Activated CD4-positive, alpha-beta T cell treated with anti-CD3 and anti-CD28 coated beads, Interleukin-2, amount 10 ng/mL, durations not matched to agents 7 days and 5 days (primary cell): ENCODE measurements at places on chromosomes 5 and 9. TPM values are rescaled to one million over a fixed set of nuclear protein-coding genes. Genes with fewer than 3 reads are reported as not detected.

Gene ASPN
- not detected for total RNA-seq

Gene CDHR2
- total RNA-seq = 2.4 TPM

Gene PCDHGA7
- total RNA-seq = not detected

Gene RNF183
- not detected for total RNA-seq

DNA sequence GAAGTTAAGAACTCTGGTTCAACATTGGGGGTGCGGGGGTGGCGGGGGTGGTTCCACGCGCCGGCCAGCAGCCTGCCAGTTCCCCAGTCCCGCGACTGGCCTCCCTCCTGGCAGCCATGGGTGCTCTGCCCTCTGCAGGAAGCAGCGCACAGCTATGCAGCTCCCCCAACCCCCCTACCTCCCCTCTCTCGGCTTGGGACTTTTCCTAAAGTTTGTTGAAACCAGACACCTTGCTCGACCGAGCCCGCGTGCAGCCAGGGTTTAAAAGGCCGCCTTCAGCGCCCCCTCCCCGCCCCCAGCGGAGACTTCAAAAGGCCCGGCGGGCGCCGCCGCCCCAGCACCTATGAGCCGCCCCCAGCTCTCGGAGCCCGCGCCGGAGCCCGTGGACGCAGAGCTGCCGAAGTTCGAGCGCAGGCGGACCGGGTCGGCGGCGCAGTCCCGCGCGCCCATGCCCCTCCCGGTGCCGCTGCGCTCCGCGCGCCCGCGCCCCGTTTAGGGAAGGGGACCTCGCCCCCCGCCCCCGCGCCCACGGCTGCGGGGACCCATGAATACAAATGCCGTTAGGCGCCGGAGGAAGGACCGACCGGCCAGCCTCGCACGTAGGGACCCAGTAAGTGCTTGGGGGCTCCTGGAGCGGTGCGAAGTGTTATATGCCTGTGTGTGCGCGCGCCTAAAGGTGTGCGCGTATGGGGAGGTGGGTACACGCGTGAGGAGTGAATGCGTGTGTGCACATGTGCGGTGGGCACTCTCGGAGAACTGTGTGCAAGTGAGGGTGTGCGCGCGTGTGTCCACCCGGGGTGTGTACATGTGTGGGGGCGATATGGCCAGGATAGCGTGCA lies 1.4 kb upstream of the COL27A1 start:
- no peak overlapping the region for H3K27ac ChIP-seq
- H3K4me3 ChIP-seq = no peak overlapping the region
- H3K27me3 ChIP-seq = peaks cover 46% of the 10 kb centered on the region

DNA sequence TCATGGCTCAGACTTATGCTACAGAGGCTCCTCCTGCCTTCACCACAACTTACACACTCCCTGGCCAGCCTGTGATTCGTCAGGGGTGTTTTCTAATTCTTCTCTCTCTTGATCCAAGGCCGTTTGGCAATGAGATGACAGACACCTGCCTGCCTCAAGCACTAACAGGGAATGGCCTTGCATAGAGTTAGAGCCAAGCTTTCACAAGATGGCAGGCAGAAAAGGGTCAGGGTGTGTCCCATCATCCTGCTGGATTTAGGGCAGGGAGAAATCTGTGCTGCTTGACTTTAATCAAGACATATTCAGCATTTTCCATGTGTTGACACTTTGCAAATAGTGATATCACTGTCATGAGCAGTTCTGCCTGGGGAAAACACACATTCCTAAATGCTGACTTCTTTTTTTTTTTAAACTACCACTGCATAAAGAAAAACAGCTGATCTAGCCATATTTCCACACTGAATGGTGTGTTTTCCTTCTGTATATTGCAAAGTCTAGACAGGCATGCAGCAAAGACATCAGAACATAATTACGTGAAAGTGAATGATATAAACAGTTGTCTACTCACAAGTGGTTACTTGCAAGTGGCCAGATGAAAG lies 95.0 kb upstream of the SLC25A48 start:
- no peak overlapping the region for H3K27ac ChIP-seq
- DNase-seq = no peak
- no peaks in the 10 kb centered on the region for H3K27me3 ChIP-seq
- no peak overlapping the region for H3K4me3 ChIP-seq
- H3K4me1 ChIP-seq = no peaks in the 10 kb centered on the region

DNA sequence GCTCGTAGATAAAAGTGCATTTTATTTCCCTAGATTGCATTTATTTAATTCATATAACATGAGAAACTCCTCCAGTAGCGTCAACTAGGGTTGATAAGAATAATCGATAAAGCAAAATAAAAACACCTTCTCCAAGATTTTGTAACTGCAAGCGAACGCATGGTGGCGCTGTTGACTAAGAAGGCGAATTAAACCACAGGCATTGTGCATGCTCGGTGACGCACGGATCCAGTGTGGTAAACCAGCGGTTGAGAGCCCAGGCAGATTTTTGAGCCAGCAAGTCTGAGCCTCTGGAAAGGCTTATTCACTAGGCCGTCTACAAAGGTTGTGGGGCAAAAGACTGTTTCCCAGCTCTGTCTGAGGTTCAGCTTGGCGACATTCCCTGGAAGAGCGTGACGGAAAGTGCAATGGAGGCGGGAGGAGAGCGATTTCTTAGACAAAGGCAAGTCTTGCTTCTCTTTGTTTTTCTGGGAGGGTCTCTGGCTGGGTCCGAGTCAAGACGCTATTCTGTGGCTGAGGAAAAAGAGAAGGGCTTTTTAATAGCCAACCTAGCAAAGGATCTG lies at the start of gene PCDHB3:
TSS of gene PCDHB3 (plus strand) at position 231 of the 563 bp plus-strand sequence. CDS start at position 408, 177 bp downstream.
- H3K4me1 ChIP-seq = no peaks in the 10 kb centered on the region
- no peak within 1 kb of the TSS for H3K27ac ChIP-seq
- H3K36me3 ChIP-seq = peaks cover 2% of the 10 kb centered on the region
- no peak within 1 kb of the TSS for H3K4me3 ChIP-seq
- peak; percentile 25 for DNase-seq

DNA sequence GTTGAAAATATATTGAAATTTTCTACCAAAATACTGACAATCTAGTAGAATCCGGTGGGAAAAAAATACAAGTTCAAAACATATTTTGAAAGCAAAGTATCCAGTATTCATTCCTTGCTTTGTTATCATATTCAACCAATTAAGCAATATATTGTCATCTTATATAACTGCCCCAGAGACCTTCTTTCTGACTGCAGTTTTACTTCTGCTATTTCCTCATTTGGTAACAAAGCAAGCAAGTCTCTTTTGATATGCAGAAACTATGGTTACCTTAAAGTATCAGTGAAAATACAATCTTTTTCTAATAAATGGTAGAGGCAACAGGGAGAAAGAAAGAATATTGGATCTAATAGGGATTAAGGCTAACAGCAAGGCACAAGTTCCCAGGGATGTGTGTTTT lies 663.7 kb upstream of the MEF2C start:
- no peaks in the 10 kb centered on the region for H3K36me3 ChIP-seq
- H3K4me3 ChIP-seq = no peak overlapping the region

GRCh38 chr5:155735388-155735787 lies 591.6 kb upstream of the SGCD start:
- H3K36me3 ChIP-seq = no peaks in the 10 kb centered on the region
- H3K4me1 ChIP-seq = no peaks in the 10 kb centered on the region
- H3K27ac ChIP-seq = no peak overlapping the region
- no peak overlapping the region for H3K4me3 ChIP-seq
- peaks cover 12% of the 10 kb centered on the region for H3K27me3 ChIP-seq

DNA sequence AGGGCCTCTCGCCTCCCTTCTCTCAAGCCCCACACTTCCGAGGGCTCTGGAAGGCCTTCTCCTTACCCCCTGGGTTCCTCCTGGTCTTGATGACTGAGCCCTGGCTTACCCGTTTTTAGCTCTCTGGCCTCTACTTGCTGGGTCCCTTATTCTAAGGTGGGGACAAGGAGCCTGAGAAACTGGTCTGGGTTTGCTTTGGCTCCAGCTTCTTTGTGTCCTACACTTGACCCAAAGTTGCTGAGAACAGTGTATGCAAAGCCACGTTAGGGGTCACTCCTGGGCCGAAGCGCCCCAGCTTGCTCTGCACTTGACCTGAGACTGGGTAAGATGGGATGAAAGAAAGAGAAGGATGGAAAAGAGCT lies 788 bp downstream of the ZNF346 start:
- peak overlapping the region; percentile 93 for H3K27ac ChIP-seq
- no peak for DNase-seq
- H3K36me3 ChIP-seq = peaks cover 26% of the 10 kb centered on the region
- H3K4me3 ChIP-seq = peak overlapping the region; percentile 92

DNA sequence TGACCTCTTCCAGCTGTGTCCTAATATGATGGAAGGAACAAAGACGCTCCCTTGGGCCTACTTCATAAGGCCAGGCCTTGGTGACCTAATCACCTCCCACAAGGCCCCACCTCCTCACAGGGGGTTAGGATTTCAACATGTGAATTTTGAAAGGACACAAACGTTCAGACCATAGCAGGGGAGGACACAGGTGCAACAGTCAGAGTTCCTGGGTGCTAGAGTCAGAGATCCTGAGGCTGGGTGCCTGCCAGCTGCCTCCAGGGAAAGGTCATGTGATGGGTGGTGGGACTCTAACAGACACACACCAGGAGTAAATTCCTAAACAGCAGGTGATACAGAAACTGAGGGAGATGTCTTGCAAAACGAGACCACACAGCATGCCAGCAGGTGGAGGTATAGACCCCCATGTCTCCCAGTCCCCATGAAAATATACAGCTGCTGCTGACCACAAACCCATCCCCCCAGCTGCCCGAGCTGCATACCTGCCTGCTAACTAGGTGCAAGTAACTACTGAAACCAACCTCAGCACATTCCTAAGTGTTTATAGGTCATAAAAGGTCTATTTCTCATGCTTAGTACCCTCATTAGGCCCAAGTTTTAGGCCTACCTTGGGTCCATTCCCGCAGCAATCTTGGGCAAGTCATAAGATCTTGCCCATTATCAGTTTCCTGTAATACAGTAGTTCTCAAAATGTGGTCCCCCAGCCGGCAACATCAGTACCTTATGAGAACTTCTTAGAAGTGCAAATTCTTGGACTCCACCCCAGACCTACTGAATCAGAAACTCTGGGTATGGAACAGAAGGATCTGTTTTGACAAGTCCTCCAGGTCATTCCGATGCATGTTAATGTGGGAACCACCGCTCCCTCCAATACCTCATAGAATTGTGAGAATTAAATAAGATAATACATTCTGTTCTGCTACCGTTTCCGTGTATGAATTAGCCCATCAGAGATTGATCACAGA lies 245.3 kb downstream of the ENC1 start:
- H3K4me1 ChIP-seq = peaks cover 8% of the 10 kb centered on the region
- no peaks in the 10 kb centered on the region for H3K27me3 ChIP-seq
- DNase-seq = no peak
- H3K27ac ChIP-seq = no peak overlapping the region
- H3K36me3 ChIP-seq = no peaks in the 10 kb centered on the region

DNA sequence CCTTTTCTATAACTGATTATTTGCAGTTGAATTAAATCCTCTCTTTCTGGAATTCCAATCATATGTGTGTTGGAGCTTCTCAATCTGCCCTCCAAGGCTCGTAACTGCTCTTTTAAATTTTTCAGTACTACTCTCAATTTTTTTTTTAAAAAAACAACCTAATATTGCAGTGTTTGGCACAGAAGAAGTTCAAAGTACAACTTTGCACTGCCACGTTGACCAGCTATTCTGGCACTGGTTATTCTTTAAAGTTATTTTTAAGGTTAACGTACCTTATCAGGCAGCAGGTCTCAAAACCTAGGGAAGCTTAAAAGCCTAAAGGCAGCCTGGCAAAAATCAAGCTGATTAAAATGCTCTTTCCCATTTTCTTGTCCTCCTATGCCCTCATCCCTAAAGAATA lies 120.5 kb downstream of the GHR start:
- H3K27me3 ChIP-seq = peaks cover 7% of the 10 kb centered on the region
- no peak for DNase-seq
- no peak overlapping the region for H3K4me3 ChIP-seq
- H3K4me1 ChIP-seq = no peaks in the 10 kb centered on the region
- no peaks in the 10 kb centered on the region for H3K36me3 ChIP-seq
- H3K27ac ChIP-seq = no peak overlapping the region

- H3K27me3 ChIP-seq = peaks cover 4% of the 10 kb centered on the region
- H3K4me1 ChIP-seq = no peaks in the 10 kb centered on the region
- H3K36me3 ChIP-seq = no peaks in the 10 kb centered on the region
- H3K27ac ChIP-seq = no peak overlapping the region
These were observed 410.1 kb upstream of the SMARCA2 start for GRCh38 chr9:1604942-1605560.
